ENCODE measurements at places on chromosomes 16 and 17.

DNA sequence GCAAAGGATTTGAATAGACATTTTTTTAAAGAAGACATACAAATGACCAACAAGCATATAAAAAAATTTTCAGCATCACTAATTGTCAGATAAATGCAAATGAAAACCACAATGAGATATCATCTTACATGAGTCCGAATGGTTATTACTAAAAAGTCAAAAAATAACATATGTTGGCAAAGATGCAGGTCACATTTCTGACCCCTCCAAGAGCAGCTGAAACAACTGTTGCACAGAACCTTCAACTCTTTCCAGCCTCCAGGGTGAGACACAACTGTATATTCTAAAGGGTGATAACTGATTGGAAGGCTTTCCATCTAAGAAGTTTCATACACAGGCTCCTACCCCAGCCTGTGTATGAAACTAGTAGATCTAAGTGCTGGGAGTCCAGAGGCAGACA, 51.9 kb downstream of the SLFN5 start:
- DNase-seq: no peak

GRCh38 chr17:77479372-77480198, 338.8 kb downstream of the SEC14L1 start:
- no peak for DNase-seq

GRCh38 chr17:699345-699744, 15.3 kb downstream of the VPS53 start:
- no peak for DNase-seq

DNA sequence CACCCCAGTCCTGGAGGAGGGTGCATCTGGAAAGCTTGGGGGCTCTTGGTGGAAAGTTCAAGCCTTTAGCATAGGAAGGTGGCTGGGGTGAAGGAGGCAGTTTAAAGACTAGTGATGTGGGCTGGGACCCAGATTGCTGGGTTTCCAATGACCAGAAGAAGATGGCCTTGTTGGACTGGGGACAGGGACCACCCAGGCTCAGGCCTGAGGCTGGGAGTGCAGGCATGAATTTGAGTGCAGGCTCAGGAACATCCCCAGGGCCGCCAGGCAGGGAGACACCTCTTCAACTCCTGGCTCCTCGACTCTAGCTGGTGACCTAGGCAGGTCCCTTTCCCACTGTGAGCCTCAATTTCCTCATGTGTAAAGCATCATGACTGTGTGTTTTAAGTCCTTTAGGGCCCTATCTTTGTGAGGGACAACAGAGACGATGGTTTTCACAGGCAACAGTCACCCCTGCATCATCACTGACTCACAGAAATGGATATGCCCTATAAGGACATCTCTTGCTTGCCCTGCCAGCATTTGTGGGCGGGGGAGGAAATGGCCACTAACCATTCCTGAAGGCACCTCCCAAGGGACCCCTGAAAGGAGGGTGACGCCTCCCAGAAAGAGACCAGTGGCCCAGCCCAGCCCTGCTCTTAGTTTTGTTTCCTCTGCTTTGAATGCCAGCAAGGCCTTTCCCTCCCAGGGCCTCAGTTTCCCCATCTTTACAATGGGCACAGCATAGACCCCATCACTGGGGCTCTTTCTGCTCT, 11.1 kb downstream of the NLRC5 start:
- peak; percentile 54 for DNase-seq

DNA sequence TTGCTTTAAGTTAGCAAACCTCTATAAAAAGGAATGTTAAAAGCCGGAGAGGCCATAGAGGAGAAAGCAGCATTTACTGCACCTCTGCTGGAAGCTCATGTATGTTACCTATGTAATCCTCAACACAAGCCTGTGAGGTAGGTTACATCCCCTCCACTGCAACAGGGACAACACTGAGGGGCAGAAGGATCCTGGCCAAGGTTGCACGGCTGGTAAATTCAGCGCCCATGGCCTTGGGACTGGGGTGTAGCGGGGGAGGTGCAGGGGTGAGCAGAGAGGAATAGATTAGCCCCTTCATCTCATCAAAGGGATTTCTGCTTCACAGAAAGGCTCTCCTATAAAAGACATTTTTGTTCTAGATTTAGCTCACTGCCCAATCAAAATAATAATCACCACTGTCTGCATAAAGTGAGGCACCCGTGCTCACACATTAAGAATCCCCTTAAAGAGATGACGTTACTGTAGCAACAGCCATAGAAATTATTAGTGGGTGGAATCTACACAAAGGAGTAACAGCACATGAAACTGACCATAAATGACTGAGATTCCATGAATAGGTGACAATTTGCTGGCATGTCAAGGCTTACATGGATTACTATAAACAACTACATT, 3.3 kb downstream of the ZCCHC14 start:
- no peak for DNase-seq

GRCh38 chr17:47877368-47878034, 18.5 kb upstream of the SP2 start:
- no peak for DNase-seq
